GF-D8 (cell line): ENCODE measurements at places on chromosomes 5 and 9.
A peak's percentile ranks its signal among the peaks of the same experiment; 100 is the strongest.

DNA sequence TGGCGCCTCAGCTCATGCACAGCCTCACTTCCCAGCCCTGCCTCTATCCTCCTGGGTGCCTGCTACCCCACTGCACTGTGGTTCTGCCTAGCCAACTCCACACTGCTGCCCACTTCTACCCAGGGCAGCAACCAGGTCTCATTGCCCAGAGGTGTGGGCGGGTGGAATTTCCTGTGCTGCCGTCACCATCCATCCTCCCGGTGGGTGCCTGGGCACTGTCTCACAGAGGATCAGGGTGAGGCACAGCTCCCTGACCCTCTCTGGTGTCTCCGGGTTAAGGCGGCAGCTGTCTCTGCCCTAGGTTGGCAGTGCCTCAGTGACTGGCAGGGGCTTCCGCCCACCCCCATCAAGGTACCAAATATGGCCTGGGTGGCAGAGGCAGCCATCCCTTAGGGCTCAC lies 4.3 kb upstream of the MTMR12 start:
- DNase-seq, result no peak

GRCh38 chr5:56066931-56067450 lies 72.2 kb upstream of the IL6ST start:
- no peak for DNase-seq

- DNase-seq, result no peak
Observed at GRCh38 chr5:142783601-142784341, 13.6 kb downstream of the ARHGAP26 start.

DNA sequence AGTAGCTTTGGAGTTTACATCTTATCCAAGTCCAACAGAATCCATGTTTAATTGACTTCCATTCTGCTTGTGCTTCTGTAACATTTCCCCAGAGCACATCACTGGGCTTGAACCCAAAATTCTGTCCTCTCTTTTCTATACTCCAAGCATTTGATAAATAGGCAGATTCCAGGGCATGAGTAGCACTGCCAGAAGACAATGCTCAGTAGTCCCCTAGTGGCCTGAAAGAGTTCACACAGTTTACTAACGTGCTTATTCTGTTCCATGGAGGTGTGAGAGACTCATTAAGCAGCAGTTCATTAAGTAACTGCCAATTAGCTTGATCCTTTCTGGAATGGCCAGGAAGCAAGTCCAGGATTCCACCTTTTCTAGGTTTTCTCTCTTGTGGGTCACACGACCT lies 9.4 kb upstream of the GABRA6 start:
- no peak for DNase-seq

- DNase-seq, result no peak
Observed at GRCh38 chr9:134693641-134694367, 52.2 kb downstream of the COL5A1 start.

GRCh38 chr5:38515092-38515491 lies 41.4 kb downstream of the LIFR start:
- DNase-seq, result no peak

GRCh38 chr5:178341091-178341850 lies 108.7 kb upstream of the PHYKPL start:
- DNase-seq, result no peak

DNA sequence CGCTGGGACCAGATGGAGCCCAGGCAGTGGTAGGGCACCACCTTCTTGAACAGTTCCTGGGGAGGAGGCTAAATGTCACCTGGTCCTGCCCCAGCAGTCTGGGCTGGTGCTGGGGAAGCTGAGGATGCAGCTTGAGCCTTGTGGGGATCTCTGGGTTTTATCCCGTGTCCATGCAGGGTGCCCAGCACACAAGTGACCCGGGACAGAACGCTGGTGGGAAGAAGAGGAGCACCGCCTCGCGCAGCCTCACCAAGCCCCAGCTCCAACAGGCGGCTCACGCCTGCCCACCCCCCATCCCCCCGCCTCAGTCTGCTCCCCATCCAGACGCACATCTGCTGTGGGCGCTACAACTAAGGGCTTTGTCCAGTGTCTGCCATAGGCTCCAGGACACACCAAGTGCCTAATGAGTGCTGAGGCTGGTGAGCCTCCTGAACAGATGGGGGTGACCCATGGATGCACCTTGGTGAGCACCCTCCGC lies 13.8 kb downstream of the RALGDS start:
- no peak for DNase-seq

DNA sequence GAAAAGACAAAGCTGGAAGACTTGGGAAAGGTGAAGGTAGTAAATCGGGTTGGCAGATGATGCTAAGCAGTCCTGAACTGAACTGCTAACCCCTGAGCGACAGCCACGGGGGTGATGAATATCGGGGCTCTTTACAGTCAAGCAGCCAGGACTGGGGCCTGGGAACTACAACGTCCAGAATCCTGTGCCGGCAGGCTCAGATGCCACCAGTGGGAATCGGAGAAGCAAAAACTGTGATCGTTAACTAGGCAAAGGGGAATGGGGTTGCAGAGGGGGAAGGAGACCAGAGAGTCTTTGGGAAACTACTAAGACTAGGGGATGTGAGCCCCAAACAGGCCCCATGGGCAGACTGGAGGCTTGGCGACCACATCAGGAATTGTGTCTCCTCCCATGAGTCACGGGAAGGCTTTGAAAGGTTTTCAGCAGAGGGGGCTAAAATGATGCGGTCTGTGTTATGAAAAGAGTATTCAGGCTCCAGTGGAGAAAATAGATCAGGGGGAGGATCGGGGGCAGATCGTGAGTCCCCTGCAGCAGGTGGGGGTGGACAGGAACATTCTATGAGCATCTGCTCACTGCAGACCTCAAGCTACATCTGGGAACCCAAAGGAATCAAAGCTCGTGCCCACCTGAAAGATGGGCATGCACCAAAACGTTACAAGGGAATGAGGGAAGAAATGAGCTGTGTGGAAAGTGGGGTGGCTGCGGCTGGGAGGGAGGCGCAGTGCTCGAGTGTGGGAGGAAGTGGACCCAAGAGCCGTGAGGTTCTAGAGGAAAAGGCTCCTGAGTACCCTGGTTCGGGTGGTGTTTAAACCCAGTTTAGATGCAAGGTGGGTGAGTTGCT lies 53.8 kb downstream of the HRH2 start:
- no peak for DNase-seq

DNA sequence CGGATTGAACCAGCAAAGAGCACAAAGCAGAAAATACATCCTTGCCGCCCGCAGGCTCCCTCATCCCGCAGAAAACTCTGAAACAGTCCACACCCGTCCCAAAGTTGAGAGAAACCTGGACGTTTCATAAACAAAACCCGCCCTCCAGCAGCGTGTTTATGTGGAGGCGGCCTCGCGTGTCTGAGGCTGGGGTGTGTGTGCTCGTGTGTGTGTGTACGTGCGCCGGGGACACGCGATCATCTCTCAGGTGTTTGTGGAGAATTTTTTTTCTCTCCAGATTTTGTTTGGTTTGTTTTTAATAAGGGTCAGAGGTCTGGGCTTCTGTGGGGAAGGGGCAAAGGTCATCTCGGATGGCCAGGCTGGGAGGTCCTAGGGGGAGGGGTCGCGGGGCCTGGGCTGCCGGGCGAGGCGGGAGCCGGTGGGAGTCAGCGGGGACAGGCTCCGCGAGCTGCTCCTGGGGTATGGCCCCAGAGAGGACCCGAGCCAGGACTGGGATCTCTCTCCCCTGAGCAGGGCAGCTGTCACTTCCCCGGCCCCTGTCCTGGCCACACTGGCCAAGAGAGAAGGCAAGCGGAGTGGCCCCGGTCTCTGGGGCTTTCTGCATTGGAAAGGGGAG lies 206.4 kb downstream of the C9orf50 start:
- DNase-seq, result no peak

- no peak for DNase-seq
Observed at GRCh38 chr5:42828671-42829070, 17.0 kb upstream of the SELENOP start.

DNA sequence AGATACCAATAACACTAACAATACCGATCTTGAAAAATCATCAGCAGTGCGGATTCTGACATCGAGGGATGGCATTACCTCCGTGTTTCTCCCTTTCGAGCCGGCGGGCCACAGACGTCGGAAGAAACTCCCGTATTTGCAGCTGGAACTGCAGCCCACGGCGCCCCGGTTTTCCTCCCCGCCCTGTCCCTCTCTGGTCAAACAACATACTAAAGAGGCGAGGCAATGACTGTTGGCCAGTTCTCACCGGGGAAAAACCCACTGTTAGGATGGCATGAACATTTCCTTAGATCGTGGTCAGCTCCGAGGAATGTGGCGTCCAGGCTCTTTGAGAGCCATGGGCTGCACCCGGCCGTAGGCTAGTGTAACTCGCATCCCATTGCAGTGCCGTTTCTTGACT lies 32.8 kb downstream of the OLFM1 start:
- DNase-seq, result no peak

DNA sequence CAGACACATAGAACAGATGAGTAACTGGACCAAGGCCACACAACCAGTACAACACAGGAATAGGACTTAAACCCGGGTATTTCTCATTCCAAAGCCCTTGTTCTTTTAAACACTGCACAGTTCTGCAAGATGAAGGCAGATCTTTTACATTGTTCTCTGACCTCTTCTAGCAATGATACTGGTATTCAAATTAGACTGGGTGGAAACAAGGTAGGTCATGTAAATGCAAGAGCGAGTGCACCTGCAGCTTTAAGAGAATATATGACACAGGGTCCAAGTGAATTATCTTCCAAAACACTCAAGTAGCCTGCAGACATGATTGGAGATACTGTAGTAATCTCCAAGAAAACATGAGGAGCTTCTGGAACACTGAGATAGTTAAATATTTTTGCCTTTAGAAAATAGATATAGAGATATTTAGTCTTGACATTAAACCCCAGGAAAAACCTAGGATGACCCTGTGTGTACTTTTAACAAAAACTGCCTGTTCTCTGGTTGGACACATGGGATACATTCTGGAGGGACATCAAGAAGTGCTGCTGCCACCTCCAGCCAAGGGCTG lies 130.6 kb upstream of the EPB41L4A start:
- DNase-seq, result no peak

- no peak for DNase-seq
Observed at GRCh38 chr5:123964884-123965283, 452.9 kb downstream of the CSNK1G3 start.

DNA sequence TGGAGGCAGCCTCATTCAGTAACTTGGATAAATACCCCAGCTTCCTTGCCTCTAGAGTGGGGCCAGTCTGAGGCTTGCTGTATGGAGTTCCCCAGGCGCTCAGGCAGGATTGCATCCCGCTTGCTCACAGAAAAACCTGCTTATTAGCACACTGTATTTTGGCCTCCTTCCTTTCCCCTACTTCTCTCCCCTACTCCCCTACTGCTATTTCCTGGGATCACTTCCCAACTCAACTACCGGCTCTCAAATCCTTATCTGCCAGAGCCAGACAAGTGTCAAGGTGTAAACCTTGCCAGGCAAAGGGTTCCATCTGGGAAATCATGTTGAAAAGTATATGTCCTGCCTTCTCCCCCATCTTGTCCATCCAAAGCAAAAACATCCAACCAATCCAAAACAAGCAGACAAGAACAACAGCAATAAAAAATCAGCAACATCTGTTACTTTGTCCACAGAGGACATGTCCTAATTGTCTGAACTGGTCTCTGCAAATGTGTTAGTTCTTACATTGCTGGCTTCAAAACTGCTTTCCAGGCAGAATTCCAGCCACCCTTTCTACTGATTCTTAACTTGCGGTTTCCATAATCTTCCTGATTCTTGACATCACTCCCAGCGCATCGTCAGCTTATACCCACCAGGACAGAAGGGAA lies 164.1 kb upstream of the SEMA6A start:
- DNase-seq, result no peak

DNA sequence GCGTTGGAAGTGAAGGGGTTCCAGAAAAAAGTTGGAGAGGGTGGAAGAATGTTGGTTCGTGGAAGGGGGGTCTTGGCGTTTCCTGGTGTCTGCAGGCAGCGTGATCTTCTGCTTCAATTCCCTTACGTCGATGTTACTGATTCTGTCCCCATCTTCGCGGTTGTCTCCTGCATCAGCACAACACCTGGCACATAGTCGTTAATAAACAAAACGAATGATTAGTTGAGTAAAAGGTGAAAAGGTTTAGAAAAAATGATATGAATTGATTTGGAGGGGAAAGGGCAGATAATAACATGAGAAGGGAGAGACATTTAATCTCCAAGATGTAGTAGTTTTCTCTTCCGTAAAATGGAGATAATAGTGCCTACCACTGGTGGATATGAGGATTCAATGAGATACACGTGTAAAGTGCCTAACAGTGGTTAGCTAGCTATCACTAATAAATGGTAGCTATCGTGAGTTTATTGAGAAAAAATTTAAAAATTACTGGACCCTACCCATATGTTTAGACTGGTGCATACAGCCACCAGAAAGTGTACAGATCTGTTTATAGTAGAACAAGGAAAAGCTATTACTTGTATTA lies 556 bp downstream of the MTREX start:
- DNase-seq, result no peak

GRCh38 chr5:34571677-34572041 lies 84.5 kb upstream of the RAI14 start:
- DNase-seq, result no peak

GRCh38 chr5:79191457-79191856 lies 44.5 kb upstream of the JMY start:
- DNase-seq, result no peak

DNA sequence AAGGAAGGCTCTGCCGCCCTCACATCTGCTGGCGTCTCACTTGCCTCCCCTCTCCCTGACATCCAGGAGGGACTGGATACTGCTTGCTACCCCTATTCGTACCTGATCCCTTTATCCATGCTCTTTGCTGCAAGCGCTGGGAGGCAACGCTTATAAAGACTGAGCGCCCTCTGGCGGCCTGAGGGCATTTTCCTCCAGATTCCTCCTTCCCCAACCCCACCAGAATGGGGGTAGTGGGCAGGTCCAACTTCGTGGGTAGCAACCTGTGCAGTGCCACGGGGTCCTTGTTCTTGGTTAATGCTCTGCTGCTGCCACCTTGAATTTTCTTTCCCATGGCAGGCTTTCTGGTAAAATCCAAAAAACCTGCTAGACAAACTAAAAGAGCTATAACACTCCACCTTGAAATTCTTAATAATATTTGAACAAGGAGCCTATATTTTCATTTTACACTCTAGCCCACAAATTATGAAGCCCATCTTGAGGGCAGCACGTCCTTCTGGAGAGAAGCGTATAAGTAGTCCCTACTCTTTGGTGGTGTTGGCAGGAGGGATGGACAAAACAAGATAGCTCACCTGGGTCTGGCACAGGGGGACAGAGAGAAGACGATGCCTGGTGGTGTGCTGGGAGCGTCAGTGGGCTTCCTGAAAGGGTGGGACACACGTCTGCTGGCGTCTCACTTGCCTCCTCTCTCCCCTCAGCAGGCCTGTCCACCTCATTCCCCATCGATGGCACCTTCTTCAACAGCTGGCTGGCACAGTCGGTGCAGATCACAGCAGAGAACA lies 52.5 kb downstream of the JADE2 start:
- no peak for DNase-seq

GRCh38 chr5:105922080-105922479 lies 1748.7 kb downstream of the EFNA5 start:
- DNase-seq, result no peak

DNA sequence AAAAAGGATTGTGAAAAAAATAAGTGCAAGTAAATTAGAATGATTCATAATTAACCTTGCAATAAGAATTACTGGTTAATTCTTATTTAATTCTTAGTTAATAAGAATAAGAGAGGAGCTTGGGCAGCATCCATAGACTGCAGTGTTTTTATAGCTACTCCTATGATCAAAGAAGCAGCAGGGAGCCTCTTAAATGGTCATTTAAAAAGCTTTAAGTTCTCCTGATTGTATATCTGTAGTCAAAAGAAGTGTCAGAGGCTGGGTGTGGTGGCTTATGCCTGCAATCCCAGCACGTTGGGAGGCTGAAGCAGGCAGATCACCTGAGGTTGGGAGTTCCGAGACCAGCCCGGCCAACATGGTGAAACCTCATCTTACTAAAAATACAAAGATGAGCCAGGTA lies 14.4 kb downstream of the ACER2 start:
- no peak for DNase-seq

GRCh38 chr5:149730620-149731331 lies 666 bp downstream of the PPARGC1B start:
- DNase-seq, result peak; percentile 34

- DNase-seq, result no peak
Observed at GRCh38 chr5:173688703-173689102, 72.3 kb upstream of the BOD1 start.
